HAP-1 (cell line): ENCODE measurements at places on chromosomes 13 and 19.

DNA sequence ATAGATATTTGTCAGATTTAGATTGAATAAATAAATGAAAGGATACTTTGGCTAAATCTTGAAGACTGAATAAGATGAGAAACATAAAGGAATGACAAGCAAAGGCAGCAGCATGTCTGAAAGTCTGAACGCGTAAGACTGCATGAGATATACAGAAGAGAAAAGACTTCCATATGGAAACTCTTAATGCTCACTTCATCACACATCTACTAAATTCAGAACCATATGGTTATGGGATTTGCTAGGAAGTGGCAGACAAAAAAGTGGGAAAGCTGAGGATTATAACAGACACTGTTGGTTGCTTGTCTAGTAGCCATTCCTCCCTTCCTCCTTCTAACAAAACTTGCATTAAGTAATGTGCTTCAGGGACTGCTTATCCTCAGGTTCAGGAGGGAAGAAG, 446.7 kb downstream of the KCTD12 start:
- no peak for DNase-seq

- no peak for DNase-seq
Measured at GRCh38 chr19:944171-944567, 18.3 kb downstream of the ARID3A start.

DNA sequence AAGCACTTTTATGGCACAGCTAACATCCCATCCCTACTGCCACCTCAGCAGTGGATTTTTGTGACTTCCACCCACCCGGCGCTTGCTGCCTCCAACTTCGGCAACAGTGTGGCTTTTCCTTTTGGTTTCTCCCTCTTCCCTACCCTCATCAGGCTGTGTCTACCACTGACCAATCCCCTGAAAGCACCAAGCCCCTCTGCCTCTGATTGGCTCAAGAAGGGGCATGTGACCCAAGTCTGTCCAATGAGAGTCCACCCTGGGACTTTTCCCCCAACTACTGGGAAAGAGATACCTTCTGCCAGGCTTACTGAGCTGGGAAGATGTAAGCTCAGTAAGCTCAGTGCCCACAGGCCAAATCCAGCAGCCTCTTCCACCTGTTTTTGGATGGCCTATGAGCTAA, 5.8 kb downstream of the SMIM7 start:
- no peak for DNase-seq

GRCh38 chr13:92806215-92806614, 420.4 kb upstream of the GPC6 start:
- DNase-seq: no peak

GRCh38 chr19:30171138-30171635, 201.0 kb upstream of the ZNF536 start:
- no peak for DNase-seq

DNA sequence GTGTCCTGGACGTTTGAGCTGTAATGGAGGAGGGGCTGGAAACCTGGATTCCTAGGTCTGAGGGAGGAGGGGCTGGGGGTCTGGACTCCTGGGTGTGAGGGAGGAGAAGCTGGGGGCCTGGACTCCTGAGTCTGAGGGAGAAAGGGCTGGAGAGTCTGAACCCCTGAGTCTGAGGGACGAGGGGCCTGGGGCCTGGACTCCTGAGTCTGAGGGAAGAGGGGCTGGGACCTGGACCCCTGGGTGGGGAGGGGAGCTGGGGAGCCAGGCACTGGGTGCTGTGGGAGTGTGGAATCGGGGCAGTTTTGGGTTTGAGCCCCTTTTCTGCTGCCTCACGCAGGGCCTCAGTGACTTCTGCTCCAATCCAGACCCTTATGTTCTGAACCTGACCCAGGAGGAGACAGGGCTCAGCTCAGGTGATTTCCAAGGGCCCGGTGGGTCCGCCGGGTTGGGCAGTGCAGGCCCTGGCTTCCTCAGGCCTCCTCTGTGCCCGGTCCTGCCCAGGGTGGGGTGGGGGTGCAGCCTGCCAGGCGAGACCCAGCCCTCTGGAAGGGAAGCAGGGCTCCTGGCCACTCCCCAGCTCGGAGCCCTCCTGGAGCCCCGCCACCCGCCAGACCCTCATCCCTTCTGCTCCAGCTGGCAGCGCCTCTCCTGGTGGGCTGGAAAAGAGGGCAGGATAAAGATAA, 14.4 kb downstream of the TTYH1 start:
- no peak for DNase-seq

- DNase-seq: no peak
Measured at GRCh38 chr19:2026770-2027169, 11.3 kb upstream of the BTBD2 start.

GRCh38 chr13:99865420-99865930, 106.1 kb downstream of the ZIC5 start:
- DNase-seq: no peak

DNA sequence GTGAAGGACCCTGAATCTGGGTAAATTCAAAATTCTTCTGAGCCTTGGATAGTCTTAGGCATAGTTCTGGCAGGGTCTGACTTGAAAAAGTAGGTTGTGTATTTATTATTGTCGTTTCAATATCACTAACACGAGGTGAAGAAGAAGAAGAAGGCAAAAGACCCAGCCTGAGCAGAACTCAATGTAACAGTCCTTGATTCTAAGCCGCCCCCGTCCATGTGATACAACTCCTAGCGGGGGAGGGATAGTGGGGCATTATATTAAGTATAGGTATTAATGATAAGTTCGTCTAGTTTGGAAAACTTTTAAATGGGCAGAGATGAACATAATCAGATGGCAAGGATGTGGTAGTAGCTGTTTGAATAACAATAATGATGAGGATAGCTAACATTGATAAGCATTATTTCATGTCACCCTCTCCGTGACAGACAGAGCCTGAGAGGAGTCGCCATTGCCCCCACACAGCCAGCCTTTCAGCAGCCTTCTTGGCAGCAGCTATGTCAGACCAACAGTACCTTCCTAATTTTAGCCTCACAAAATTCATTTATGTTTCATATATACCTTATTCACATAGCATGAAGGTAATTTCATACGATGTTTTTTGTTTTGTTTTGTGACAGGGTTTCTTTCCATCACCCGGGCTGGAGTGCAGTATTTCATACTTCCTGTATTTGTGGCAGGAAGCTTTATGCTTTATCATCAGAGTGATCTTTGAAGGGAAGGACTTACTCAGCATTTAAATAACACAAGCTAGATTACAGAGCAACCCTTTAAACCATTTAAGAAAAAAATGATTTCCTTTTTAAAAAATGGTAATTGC, 64.4 kb upstream of the NPAS1 start:
- DNase-seq: no peak

GRCh38 chr19:46745521-46746280, at the start of gene FKRP:
Gene FKRP, plus strand, starts transcription at chr19:46746057. Its CDS starts 9,394 bp downstream, at chr19:46755451.
- peak; percentile 47 for DNase-seq

DNA sequence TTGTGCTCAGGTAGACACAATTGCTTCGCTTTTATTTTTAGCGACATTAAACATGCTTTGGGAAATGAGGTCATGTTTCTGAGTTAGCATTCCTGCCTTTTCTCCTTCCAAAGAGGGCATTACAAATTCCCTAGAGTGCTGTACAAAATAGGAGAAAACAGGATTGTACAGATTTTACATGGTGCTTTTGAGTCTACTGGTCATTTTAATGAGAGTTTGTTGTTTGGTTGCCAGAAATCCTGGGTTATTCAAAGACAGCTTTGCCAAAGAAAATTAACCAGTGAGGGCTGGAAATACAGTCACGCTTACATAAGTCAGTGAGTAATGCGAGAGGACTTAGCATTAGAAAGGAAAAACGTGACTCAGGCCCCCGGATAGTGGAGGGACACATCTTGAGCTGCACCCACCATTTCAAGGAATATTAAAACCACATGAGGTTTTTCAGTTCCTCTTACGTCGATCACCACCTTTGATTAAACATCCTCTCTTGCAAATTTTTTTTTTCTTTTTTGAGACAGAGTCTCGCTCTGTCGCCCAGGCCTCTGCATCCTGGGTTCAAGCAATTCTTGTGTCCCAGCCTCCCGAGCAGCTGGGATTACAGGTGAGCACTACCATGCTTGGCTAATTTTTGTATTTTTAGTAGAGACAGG, 55.4 kb downstream of the SACS start:
- peak; percentile 75 for DNase-seq

DNA sequence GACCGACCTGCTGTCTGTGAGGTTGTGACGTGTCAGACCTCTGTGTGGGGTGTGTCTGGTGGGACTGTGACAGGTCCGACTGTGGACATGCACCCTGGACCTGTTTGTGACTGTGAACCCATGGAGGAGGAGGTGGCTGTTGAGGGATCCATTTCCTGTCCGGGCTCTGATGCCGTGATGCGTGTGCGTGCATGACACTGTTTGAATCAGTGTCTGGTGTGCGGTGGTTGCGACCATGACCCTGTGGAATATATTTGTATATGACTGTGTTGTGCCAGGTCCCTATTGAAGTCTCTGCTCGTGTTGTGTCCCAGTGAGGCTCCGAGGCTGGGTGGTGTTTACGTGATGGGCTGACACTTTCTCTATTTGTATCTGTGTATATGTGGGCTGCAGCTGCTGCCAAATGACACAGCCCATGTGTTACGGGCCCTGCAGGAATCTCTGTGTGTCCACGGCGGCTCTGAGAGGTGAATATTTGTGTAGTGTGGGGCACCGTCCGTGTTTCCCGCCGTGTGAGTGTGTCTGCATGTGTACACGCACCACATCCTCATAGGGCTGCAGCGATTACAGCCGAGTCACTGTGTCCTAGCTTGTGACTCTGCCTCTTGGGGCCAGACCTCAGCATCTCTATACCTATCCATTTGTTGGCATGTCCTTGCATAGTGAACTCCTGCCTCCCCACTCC, 18.3 kb downstream of the CCDC97 start:
- DNase-seq: no peak

DNA sequence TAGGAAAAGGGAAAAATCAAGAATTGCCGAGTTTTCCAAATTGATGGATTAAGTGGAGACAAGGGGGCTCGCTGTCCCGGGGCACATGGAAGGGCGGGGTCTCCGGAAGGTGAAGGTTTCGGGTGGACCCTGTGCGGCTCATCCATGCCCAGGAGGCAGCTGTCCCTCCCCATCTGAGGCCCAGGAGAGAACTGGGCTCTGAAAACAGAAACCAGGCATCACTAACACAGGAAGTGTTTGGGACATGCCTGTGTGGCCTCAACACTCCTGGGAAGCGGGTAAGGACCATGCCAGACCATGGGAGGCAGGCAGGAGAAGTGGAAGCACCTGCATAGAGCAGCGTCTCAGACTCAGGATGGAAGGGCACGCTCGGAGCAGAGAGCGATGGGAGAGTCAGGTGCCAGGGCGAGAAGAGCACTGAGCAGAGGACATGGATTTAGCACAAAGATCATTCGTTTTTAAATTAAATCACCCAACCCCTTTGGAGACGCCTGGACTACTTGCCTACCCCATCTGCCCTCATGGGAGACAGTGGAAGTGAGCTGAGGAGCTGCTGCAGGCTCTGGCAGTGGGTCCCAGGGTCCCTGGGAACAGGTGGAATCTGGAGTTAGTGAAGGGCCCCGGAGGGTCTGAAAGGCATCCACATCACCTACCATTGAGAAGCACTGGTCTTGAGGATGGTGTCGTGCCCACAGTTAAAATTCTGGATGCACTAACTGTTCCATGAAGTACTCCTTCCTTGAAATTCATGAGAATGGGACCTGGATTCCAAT, 183.2 kb upstream of the SOX1 start:
- DNase-seq: no peak

- no peak for DNase-seq
Measured at GRCh38 chr13:73859841-73860240, 274.4 kb downstream of the KLF12 start.

DNA sequence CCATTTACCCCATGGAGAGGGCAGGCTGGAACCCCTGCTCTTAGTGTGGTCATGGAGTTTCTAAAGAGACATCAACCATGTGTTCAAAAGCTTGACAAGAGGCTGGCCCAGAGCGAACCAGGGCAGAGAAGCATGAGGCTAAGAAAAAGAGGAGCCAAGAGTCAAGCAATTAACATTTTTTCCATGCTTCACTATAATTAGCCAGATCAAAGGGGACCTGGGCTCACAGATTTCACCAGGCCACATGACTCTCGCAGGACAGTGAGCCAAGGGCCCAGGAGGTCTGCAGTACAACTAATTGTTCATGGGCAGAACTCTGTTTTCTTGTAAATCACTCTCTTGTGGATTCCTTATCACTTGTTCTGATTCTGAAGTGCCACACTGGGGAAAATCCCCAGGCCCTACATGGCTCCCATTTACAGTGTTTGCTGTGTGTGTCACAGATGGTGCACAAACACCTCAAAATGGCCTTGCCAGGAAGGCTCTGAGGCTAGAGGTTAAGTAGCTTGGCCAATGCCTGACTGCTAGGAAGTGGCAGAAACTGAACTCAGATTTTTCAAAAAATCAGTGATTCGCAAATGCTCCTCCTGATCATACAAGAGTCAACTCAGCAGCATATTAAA, 101.2 kb downstream of the LHFPL6 start:
- no peak for DNase-seq

DNA sequence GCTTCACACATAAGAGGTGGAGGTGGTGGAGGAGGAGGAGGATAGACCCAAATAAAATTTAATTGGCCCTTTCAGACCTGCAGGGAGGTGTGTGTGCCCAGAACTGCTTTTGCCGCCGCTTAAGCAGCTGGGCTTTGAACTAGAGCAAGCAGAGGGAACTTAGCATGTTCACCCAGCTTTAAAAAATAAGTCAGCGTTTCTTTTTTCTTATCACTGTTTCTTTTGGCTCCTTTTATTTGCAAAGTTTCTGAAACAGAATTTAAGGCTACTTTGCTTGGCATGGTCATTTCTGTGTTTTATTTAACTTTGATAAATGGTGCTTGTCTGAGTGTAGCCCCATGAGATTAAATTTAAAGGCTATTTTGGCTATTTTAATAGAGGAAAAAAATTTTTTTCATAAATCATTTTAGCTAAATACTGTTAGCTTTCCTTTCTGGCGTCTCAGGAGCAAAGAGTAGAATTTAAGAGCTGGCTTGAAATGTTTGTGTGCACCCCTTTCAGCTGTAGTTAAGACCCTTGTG, 43.3 kb upstream of the RNF113B start:
- no peak for DNase-seq

GRCh38 chr19:43777163-43777695, 3.5 kb downstream of the KCNN4 start:
- DNase-seq: no peak

- DNase-seq: no peak
Measured at GRCh38 chr19:12162513-12162881, 399 bp upstream of the ZNF136 start.

DNA sequence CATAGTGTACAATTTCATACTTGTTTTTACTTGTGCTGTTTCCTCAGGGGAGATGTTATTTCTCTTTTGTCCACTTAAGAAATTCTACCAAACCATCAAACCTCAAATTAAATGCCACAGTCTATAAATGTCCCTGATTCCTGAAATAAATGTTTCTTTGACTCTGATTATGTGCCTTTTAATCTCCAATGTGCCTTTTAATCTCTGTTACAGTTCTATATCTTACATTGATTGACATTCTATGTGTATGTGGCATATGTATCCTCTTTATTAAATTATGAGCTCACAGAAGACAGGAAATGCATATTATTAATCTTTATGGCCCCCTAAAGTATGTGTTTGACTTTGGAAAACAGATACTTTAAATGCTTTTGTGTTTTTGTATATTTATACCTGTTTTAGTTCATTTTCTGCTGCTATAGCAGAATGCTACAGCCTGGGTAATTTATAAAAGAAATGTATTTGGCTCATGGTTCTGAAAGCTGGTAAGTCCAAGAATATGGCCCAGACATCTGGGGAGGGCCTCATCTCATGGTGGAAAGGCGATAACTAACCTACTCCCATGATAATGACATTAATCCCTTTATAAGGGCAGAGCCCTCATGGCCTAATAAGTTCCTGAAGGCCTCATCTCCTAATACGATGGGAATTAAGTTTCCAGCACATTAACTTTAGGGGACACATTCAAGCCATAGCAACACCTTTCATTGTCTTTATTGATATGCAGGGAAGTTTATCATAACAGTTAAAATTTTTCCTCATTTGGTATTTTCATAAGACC, 403.9 kb downstream of the LIG4 start:
- no peak for DNase-seq
